Fibroblast of the aortic adventitia (primary cell): ENCODE measurements at places on chromosomes 13 and 19. TPM values are rescaled to one million over a fixed set of nuclear protein-coding genes. Genes with fewer than 3 reads are reported as not detected.

- no peak for DNase-seq
Observed at GRCh38 chr13:111663953-111664421, 343.5 kb downstream of the TEX29 start.

DNA sequence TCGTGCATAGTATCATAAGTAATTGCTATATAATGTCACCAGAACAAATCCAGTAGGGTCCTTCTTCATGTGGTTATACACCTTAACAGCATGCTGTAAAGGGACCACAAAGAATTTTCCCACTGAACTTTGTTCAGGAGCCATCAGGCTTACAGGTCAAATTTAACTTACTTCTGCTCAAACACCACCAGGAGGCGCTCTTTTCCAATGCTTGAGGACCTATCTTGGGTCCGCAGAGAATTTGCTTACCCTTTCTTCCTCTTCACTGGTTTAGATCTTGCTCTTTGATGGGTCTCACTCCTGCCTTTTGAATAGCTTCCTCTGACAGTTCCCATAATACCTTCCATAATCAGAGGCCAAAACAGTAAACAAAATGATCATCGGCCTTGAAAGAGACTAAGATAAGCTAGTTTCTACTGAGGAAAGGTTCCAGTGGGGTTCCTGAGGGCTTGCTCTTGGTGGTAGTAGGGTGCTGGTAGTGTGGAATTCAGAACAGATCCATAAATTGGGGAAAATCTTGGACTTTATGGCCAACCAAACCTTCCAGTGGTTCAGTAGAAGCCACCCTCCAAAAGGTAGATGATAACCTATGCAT lies 37.4 kb downstream of the SCGB2B2 start:
- peak; percentile 73 for DNase-seq

- DNase-seq, result peak; percentile 47
Observed at GRCh38 chr13:23758798-23759527, 130.2 kb downstream of the MIPEP start.

DNA sequence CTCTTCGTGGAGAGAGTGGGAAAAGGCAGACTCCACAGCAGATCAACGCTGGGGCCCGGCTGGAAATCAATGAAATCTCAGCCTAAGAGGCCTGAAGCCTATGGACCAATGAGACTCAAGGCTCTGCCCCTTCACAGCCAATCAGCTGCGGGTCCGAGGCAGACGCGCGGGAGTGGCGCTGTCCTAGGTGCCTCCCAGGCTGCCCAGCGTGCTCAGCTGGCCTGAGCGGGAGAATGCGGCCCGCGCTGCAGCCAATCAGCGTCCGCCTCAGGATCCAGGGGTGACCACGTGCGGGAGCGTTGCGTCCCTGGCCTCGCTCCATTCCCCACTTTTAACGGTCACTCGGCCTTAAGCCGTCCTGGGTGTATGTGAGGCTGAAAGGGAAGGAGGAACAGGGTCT lies at the start of gene ZBTB32:
Gene ZBTB32, plus strand, starts transcription at position 341 of the 400 bp plus-strand sequence. CDS start 10,069 bp downstream, outside the sequence.
- DNase-seq, result peak; percentile 46

DNA sequence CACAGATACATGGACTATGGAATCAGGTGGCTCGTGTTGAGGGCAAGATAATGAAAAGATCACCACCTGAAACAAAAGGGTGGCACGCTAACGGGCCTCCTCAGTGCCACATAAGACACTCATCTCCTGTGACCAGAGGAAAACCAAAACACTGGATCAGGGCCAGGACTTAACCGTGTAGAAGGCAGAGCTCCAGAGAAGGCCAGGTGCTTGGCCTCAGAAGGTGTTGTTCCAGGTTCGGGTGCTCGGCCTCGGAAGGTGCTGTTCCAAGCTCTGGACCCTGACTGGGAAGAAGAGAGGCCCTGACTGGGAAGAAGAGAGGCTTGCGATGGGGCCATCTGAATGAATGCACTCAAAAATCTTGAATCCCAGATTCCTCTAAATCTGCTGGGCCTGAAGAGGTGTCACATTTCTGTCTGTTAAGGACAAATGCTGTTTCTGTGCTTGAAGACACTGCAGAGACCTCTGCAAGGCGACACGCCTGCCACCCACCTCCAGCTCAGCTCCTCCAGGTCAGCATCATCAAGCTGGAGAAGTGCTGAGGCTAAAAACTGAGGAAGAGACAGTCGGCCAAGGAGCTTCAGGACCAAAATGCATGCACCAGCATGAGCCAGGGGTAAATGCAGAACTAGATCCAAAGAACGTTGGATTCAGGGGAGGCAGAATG lies 2.7 kb upstream of the RASA3 start:
- no peak for DNase-seq

DNA sequence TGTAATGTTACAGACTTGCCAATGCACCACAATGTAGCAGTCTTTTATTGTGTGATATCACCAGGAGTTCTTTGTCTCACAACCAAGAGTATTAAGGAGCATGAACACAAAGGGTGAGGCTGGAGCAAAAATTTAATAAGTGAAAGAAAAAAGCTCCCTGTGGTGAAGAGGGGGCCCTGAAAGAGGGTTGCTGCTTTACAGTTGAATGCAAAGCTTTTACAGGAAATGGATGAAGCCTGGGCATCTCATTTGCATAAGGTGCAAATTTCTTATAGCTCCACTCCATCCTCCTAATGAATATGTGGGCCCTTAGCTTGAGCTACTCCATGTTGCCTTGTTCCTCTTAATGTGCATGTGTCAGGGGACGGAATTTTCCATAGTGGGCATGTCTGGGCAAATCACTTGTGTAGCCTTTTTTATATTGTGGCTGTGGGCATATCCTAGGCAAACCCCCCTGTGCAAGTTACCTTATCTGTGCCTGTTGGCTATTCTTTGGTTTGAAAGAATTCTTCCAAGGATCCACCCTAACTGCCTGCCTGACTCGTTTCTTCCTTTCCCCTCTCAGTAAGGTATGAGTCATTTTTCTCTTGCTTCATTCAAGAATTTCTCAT lies 45.3 kb upstream of the TRPC4 start:
- DNase-seq, result peak; percentile 11

GRCh38 chr13:32093006-32093405 lies 61.4 kb downstream of the FRY start:
- no peak for DNase-seq

- no peak for DNase-seq
Observed at GRCh38 chr13:44403461-44404056, 29.9 kb downstream of the SERP2 start.

DNA sequence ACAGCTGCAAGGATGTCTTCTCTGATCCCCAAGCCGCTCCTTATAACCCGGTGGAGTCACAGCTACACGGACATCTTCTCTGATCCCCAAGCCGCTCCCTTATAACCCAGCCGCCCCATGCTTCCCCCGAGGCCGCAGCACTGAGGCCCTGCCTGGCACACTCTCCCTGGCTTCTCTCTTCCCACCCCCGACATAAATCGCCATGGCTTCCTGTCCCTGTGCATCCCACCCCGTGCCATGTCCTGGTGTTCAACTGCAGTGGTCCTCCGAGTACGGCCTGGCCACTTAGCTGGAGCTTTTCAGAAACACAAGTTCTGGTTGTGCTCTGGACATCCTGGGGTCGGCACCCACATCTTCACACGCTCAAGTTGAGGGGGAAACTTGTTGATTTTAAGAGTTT lies 60.4 kb downstream of the RASA3 start:
- DNase-seq, result no peak

- DNase-seq, result no peak
Observed at GRCh38 chr13:54845351-54845965, 1816.8 kb downstream of the OLFM4 start.

DNA sequence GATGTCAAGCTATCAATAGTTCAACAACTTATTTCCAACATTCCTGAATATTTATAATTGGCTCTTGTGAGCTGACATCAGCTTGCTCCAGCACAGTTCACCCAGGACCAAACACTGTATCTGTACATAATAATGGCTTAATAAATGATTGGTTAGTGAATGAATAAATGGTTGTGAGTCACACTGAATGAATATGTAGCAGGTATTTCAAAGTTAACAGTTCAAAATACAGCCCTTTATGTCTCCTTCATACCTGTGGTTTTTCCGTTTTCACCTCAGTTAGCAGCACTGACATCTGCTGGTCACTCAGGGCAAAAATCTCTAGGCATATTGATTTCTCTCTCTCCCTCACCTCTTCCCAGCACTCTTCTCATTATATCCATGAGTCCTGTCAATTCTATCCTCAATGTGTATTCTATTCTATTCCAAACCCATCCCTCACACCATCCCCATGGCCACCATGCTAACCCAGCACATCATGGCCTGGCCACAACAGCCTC lies 76.3 kb downstream of the PEG3 start:
- DNase-seq, result no peak

DNA sequence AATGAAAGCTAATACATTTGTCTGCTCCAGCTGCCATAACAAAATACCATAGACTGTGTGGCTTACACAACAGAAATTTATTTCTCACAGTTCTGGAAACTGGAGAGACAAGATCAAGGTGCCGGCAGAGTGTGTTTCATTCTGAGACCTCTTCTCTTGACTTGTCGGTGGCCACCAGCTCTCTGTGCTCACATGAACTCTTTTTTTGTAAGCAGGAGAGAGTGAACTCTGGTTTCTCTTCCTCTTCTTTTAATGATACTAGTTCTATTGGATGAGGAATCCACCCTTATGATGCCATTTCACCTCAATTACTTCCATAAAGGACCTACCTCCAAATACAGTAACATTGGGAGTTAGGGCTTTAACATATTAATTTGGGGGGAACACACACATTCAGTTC lies 11.7 kb downstream of the KCTD12 start:
- DNase-seq, result no peak

DNA sequence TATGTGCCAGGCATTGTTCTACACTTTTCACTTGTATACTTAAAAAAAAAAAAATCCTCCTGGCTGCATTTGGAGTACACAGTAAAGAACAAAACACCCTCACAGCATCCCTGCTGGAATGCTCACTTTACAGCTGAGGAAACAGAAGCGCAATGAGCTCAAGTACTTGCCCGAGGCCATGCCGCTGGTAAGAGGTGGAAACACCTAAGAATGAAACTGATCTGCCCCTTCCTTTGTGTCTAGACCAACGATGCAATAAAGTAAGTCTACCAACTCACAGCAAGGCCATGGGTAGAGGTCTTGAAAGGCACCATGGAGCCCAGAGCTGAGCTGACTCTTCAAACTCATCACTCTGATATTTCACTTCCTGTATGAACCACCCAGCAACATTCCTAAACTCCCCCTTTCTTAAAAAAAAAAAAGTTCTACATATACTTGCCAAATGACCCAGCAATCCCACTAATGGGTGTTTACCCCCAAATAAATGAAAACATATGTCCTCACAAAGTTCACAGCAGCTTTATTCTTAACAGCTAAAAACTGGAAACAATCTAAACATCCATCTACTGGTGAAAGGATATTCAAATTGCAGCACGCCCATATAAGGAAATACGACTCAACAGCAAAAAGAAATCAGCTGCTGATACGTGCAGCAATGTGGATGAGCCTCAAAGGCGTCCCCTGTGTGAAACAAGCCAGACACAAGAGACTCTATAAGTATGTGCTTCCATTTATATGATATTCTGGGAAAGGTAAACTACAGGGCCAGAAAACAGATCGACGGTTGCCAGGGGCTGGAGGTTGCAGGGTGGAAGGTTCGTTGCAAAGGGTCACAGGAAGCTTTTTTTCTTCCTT lies 236.6 kb upstream of the MAB21L1 start:
- DNase-seq, result peak; percentile 58

- DNase-seq, result no peak
Observed at GRCh38 chr19:31693131-31693932, 344.1 kb upstream of the TSHZ3 start.

- DNase-seq, result peak; percentile 84
Observed at GRCh38 chr19:2474232-2475017, 1.5 kb upstream of the GADD45B start.

- DNase-seq, result no peak
Observed at GRCh38 chr13:31264151-31264550, 64.4 kb downstream of the B3GLCT start.

GRCh38 chr13:73718246-73718645 lies 416.0 kb downstream of the KLF12 start:
- no peak for DNase-seq

- DNase-seq, result no peak
Observed at GRCh38 chr13:50608370-50608769, 235.1 kb downstream of the DLEU7 start.

- peak; percentile 64 for DNase-seq
Observed at GRCh38 chr19:35090506-35091214, 25.0 kb upstream of the FXYD3 start.

DNA sequence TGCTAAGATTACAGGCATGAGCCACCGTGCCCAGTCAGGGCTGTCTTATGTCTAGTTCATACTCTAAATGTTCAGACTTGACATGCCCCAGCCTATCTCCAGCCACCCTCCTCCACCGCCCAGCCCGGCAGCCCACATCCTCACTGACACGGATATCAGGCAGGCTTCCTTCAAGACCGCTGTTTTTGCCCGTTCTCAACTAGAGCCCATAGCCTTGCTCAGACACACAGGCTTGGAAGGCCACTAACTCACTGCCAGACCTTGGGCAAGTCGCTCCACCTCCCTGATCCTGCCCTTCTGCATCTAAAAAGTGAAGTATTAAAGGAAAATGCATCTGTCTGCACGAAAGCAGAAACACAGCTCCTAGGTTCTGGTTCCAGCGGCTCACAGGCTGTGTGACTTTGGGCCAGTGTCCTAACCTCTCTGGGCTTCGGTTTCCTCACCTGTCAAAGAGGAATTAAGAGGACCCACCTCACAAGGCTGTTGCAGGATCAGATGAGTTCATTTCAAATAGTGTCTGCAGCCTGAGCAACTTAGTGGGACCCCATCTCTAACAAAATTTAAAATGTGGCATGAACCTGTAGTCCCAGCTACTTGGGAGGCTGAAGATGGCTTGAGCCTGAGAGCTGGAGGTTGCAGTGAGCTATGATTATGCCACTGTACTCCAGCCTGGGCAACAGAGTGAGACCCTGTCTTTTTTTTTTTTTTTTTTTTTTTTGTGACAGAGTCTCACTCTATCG lies 14.5 kb upstream of the CERS4 start:
- no peak for DNase-seq

DNA sequence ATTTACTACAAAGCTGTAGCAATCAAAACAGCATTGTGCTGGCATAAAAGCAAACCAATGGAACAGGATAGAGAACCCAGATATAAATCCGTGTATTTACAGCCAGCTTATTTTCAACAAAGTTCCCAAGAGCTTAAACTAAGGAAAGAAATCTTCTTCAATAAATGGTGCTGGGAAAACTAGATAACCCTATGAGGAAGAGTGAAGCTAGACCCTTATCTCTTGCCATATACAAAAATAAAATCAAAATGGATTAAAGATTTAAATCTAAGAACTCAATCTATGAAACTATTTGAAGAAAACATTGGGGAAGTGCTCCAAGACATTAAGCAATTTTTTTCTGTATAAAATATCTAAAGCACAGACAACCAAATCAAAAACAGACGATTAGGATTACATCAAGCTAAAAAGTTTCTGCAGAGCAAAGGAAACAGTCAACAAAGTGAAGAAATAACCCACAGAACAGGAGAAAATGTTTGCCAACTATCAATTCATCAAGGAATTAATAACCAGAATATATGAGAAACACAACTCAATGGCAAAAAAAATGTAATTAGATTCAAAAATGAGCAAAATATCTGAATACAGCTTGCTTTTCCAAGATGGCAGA lies 480.7 kb downstream of the LMO7 start:
- no peak for DNase-seq

The SLC25A41 gene
- not detected in 2 replicates for total RNA-seq

The ZNF574 gene
- 4.7 and 17.2 TPM in 2 replicates for total RNA-seq

The ACOD1 gene
- not detected in 2 replicates for total RNA-seq

The PTPRS gene
- 126 and 193 TPM in 2 replicates for total RNA-seq

The SERPINE3 gene
- not detected in 2 replicates for total RNA-seq

The IL17D gene
- total RNA-seq, result 1.6 and 5.0 TPM in 2 replicates

The ZNF528 gene
- 42.5 and 72.3 TPM in 2 replicates for total RNA-seq

The NLRP11 gene
- total RNA-seq, result not detected in 2 replicates

The JAK3 gene
- 1.3 and 2.7 TPM in 2 replicates for total RNA-seq
